ENCODE measurements at places on chromosomes 12 and 14.

DNA sequence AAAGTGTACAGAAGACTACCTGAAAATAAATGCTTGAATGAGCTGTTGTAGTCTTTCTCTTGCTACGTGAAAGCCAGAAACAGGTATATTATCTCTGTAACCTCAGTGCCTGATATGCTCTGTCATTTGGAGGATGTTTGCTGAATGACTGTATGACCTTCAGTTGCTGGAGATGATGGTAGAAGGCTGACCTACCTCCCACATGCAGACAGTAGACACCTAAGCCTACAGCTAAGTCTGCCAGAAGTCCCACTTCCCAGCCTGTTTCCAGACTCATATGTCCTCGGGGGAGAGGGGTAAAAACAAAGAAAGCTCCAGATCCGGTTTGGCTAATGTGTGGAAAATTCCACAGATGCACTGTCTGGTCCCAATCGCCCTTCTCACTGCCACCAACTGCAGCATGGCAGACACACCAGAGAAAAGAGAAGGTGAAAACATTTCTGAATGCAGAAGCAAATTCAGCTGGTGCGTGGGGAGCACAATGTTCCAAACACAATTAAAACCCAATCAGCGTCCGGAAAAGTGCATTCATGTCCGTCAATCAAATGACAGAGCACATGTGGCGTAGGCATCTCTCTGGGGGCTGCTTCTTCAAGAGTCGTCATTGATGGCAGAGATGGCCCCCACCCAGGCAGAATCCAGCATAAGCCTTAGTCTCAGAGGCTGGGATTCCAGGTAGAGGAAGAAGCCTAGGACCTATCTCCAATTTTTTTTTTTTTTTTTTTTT is 76.3 kb upstream of the TBX3 start:
- DNase-seq: no peak

DNA sequence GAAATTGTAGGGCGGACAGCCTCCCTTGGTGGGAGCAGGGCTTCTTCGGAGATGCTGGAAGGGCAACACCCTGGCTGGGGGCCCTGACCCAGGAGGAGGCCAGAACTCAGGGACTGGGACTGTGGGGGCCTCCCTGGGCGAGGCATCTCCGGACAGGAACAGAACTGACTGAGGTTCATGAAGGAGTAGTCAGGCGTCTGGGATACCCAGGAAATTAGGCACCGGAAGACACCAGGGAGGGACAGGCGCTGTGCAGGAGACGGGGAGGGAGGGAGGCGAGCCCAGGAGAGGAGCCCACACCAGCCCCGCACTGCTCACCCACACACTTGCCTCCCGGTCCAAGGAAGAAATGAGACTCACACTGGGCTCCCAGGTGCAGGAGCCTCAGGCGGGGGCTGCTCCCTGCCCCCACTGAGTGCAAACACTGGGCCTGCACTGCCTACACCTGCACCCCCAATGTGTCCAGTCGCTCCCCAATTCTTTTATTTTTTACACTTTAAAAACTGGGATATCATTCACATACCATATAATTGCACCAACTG is 262.6 kb upstream of the SFSWAP start:
- no peak for DNase-seq

DNA sequence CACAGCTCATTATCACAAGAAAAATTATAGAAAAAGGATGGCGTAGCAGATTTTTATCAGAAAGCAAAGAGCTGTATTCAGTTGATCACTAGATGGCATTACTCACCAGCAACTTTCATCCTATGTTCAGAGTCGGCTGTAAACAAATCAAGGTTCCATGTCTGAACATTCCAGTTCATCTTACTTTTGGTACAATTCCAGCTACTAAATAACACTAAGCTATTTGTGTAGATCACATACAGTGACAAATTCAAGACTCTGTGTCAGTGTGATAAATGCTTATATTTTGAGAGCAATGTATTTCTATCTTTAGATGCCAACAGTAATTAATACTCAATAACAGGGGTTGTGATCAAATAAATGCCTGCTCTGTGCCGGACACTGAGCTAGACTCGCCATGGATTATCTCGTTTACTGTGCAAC is 30.1 kb downstream of the NRDE2 start:
- peak; percentile 62 for DNase-seq

GRCh38 chr14:104650057-104650980 is 39.1 kb upstream of the INF2 start:
- DNase-seq: peak; percentile 94

DNA sequence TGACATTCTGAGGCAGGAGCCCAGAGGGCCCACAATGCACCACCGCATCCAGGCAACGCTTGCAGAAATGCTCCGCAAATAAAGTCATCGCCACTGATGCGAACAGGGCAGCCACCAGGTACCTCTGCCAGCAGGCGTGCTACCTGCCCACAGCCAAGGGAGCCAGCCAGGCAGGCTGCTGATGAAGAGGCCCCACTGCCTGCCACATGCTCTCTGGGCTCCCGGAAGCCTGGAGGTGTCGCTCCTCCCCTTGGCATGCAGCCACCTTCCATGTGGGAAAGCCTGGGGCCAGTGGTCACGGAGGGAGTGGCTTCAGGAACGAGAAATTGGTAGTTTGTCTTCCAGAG is 14.7 kb downstream of the GPR132 start:
- DNase-seq: no peak
